NCI-H1694 treated with DMSO at 0.1 percent for 48 hours (cell line): ENCODE measurements at places on chromosomes 4 and X.
A peak's percentile ranks its signal among the peaks of the same experiment; 100 is the strongest.

DNA sequence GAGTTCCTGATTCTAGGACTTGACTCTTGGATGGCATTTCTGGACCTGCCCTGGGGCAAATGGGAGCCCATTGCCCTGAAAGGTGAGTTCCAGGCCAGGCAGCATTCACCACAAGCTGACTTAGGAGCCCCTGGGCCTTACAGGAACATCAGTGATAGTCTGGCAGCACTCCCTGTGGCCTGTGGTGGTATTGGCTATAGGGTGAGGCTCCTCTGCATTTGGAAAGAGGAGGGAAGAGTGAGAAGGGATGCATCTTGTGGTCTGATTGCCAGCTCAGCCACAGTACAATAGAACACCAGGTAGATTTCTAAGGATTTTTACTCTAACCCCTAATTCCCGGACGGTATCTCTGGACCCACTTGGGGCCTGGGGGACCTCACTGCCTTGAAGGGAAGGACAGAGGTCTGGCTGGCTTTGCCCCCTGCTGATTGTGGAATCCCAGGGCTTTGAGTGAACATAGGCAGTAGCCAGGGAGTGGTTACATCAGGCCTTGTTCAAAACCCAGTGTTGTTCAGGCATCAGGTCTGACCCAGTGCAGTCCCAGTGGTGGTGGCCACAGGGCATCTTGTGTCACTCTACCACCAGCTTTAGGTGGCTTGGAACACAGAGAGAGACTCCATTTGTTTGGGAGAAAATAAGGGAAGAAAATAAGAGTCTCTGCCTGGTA, 32.9 kb downstream of the MAGED4 start:
- DNase-seq, result no peak

DNA sequence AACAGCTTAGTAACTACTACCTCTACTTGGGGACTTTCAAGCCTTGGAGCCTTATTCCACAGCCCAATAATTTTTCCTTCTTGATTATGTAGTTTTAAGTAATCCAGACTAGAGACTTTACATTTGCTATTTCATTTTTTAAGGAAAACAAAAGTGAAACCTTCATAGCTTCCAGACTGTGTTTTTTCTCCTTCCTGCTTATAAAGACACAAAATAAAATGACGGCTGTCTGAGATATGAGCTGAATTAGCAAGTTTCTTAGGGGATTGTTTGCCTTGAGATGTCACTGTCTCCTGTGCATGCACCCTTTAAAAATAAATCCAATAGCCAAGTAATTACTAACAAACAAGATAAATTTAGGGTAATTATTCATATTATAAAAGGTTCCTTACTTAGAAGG, 78.8 kb upstream of the PACRGL start:
- DNase-seq, result no peak

DNA sequence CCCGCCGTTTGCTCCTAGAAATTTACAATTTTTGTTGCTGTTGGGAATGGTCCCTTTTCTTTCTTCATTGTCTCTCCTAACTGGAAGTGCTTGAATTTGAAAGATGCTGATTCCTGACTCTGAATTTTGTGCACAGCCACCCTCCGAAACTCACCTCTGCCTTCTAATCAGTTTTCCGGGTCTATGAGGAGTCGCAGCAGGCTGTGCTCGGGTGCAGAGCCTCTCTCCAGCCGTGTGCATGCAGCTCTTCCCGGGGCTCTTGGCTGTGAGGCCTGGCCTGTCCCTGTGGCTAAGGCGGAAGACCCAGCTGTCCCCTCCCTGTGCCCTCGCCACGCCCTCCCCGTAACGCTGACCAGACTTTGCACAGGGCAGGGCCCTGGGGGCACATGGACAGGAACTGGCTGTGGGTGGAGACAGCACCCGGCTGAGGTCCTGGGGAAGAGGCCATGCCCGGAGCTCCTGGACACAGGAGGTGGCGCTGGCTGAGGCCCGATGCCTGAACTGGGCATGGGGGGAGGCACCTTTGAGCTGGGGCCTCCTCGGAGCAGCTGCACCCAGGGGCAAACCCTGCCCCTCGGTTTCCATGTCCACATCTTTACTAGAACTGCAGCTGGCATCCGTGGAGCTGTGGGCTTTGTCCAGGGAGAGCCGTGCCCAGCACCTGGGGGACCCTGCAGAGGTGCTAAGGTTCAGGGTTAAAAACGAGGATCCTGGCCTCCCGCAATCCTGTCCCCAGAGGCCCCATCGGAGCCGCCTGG, 32.6 kb upstream of the SPON2 start:
- no peak for DNase-seq

DNA sequence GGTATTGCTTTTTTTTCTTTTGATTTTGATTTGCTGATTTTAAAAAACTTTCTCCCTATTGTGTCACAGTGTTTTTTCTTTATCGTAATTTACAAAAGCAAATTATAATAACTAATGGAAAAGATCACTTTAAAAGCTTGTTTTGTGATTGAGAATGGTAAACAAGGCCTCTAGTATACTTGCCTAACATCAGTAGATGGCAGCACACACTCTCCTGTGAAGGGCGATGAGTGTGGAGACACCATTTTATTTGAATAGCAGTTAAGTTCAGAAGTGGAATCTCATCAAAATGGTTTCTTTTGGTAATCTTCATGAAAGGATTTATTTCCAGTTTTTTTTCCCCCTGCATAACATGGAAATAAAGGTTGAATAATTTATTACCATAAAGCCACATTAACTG, 72.3 kb downstream of the PAK3 start:
- DNase-seq, result peak; percentile 45

DNA sequence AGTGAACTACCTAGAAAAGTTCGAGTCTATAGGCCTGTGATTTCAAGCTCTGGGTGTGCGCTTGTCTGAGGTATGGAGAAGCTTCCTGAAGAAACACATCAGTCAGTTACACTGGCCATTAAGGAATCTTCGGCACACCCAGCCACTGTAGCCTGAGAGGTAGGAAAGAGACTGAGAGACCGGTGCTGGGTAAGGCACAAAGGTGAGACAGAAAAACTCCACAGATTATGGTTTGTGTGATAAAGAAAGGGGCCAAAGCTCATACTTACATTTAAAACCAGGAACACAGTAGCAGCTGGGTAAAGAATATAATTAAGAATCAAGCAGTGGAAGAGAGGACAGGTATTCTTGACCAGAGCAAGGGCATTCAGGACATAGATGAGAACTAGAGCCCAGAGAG, 74.8 kb upstream of the TTC29 start:
- DNase-seq, result no peak

DNA sequence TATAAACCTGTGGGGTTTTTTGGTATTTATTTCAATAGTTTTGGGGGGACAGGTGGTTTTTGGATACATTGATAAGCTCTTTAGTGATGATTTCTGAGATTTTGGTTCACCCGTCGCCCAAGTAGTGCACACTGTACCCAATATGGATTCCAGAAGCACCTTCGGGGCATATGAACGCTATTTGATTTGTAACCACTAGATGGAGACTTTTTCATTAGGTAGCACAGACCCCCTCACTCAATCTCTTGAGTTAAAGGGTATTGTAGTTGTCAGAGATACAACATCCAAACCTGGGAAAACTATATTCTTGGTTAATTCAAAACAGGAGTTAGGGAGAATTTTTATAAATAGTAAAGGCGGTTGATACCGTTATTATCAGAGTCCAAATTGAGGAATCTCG, 79.8 kb downstream of the SPANXN3 start:
- peak; percentile 49 for DNase-seq

- DNase-seq, result no peak
These were observed 24.9 kb downstream of the CD99L2 start for GRCh38 chrX:150873616-150874015.

DNA sequence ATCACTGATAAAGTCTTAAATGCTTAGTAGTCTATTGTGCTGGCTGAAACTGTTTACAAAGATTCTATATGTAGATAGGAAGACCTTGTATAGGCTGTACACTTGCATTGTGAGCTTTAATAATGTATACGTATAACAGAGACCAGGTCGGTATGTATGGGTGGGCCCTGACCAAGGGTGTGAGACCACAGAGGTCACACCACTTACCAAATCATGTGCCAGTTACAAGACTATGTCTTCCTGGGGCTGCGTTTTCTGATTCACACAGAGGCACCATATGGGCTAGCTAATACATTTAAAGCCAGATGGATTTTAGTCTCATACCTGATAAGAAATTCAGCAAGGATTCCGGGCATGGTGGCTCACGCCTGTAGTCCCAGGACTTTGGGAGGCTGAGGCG, 8.8 kb downstream of the DIAPH2 start:
- no peak for DNase-seq

DNA sequence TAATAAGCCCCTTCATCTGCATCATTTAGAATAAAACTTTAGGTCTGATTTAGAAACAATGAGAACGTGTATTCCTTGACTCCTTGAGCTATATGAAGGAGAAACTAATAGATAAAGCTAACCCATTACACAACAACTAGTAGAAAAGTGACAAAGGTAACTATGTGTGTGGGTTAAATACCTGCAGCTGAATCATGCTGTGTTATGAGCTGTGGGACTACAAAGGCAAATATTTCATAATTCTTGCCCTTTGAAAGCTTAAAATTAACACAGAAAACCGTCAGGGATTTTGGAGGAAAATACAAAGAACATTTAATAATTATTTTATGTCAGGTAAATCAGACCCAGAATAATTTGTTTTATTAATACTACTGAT, 898 bp upstream of the NDP start:
- no peak for DNase-seq

DNA sequence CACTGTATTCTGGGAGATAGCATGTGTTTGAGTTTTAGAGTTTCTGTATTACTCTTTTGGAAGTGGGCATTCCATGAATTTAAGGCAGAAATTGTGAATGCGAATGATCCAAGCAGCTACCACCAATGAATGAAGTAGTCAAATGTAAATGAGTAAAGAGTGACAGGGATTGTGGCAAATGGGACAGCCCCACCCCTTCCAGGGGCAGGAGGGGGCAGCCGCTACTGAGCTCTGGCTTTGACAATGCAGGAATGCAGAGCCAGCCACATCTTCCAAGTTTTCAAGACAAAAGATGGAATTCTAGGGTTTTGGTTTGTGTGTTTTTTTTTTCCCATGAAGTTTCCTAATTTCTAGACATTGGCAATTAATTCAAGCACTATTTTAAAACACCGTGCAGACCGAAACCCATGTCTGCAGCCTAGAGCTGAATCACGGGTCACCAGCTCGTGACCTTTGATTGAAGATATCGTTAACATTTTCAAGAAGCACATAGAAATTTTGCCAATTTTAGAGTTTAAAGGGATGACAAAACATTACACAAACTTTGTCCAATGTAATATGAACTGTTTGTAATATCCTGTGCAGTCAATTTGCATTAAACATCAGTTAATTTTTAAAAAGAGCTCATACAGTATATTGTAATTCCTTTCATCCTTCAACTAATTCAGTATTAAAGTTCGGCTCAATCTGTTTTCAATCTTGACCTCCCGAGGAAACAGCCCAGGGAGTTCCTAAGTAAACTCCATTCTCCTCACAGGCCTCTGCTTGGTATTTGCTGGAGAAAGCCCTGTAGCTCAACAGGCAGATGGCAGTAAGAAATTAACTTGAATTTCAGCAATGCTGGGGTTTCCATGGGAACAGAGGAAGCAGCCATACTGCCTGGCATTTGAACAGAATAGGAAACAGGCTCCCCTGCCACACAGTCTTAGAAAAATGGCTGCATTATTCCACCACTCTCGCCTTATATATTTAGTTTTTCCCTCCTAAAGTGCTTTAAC, 83.4 kb downstream of the UCHL1 start:
- peak; percentile 44 for DNase-seq

- no peak for DNase-seq
These were observed 66.4 kb upstream of the GPR174 start for GRCh38 chrX:79078114-79078513.

- no peak for DNase-seq
These were observed 19.1 kb downstream of the MAGED2 start for GRCh38 chrX:54826598-54826997.

DNA sequence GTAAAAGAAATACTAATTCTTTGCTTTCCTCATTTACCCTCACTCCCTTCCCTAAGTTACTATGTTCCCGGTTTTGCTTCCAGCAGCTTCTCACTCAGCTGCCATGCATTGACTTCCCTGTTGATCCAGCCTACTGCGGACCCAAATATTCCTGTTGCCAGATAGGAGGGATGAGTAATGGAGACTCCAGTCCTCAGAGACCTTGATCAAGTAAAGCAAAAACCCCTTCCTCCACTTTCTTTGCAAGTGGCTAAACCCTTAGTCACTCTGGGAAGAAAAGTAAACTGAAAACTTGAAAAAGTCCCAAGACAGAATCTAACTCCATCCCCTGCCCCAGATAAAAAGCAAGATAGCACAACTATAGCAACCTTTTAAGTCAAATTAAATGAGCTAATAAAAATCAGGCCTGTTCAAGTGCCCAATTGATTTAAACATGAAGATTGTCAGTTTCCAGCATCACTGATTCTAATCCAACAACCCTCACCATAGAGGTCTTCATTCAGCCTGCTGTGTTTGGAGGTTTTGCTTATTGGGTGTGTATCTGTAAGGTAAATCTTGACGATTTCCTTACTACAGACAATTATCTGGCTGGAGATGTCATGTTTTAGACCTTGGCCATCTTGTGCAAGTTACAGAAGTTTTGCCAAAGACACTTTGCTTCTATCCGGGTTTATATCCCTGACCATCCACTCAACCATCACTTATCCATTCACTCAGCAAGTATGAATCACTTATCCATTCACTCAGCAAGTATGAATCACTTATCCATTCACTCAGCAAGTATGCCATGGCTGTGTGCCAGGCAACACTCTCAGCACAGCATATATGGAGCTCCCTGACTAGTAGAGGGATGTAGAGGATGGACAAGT, 17.6 kb downstream of the FGFBP1 start:
- no peak for DNase-seq

DNA sequence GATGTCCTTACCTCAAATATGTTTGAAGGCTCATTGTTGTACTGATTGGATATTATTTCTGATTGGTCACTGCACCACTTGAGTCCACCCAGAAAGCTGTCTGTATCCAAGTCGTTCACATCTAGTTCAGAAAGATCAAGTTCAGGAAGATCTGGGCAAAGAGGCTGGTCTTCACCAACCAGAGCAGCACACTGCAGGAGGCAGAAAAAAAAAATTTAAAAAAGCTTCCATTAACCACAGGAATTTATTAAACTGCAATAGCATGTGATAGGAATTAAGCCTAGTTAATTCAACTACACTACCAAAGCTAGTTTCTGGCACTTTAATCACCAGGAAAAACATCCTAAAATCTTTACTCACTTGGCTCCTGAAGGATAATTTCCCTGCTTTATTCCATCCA, 5.1 kb downstream of the PPARGC1A start:
- no peak for DNase-seq

- DNase-seq, result no peak
These were observed 138.9 kb upstream of the ITM2A start for GRCh38 chrX:79506001-79506400.

GRCh38 chrX:136647677-136648360, at the start of gene CD40LG:
CD40LG (plus strand) TSS chrX:136648158; CDS start chrX:136648249, 91 bp downstream.
- DNase-seq, result no peak

GRCh38 chrX:6184900-6185515, 43.7 kb downstream of the NLGN4X start:
- no peak for DNase-seq
